ENCODE measurements at places on chromosomes 5 and 9.
A peak's percentile ranks its signal among the peaks of the same experiment; 100 is the strongest.

DNA sequence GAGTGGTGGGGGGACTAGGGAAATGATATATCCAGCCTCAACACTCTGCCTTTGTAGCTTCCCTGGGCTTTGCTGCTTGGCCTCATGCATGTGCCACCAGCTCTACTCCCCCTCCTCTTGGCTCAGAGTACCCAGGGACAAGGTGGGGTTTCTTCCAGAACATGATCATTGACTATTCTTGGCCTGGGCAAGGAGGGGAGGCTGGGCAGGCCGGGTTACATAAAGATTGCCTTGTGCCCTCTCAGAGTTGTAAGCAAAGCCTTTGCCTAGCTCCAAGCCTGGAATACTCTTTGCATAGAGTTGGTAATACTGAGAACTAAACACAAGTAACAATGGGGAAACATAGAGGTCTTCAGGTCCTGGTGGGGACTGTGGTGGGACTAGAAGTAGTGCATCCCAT lies 11.9 kb downstream of the ADRB2 start:
- no peak for DNase-seq

DNA sequence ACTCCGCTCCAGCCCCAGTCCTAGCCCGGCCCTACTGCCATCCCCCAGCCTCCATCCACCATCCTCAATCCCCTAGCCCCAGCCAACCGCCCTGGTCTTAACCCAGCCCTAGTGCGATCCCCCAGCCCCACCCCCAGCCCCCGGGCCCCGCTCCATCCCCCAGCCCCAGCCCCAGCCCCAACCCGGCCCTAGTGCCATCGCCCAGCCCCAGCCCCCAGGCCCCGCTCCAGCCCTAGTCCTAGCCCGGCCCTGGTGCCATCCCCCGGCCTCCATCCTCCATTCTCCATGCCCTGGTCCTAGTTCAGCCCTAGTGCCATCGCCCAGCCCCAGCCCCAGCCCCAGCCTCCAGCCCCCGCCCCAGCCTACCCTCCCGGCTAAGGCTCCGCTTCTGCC lies 398 bp downstream of the TOR1A start:
- DNase-seq, result no peak

GRCh38 chr9:20043035-20043434 lies 254.2 kb upstream of the SLC24A2 start:
- DNase-seq, result peak; percentile 6

DNA sequence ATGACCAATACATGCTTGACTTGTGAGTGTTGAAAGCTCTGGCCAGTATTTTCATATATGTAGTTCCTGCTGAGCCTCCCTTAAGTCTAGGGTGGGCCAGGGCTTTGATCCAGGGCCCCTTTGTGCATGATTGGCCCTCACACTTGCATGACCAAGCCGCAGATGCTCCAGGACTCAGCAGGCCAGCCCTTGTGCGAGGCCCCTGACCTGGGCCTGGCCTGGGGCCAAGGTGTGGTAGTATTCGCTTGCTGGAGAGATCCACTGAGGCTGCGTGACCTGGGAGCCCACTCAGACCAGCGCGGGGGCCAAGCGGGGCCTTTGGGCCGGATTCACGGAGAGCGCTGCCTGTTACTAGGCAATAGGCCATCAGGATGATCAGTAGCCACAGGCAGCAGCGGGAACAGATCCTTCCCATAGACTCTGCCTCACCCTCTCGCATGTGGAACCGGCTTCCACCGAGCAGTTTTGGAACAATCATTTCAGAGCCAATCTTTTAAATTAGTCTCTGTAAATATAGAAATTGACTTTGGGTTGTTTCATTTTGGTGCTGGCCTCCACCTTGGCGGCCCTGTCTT lies 79.0 kb upstream of the PTCH1 start:
- DNase-seq, result no peak

GRCh38 chr9:78363221-78363620 lies 66.3 kb downstream of the PSAT1 start:
- DNase-seq, result no peak

DNA sequence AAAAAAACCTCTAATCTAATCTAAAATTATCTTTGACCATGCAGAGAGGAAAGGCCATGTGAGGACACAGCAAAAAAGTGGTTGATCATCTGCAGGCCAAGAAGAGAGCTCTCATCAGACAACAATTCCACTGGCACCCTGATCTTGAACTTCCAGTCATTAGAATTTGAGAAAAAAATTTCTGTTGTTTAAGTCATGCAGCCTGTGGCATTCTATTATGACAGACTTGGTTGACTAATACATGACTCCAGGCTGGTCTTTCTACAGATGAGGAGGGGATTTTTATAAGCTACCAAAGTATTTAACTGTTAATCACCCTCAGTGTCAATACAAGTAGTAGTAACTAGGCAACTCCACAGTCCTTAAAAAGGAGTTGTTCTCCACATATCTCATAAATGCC lies 358.5 kb upstream of the RGMB start:
- no peak for DNase-seq

DNA sequence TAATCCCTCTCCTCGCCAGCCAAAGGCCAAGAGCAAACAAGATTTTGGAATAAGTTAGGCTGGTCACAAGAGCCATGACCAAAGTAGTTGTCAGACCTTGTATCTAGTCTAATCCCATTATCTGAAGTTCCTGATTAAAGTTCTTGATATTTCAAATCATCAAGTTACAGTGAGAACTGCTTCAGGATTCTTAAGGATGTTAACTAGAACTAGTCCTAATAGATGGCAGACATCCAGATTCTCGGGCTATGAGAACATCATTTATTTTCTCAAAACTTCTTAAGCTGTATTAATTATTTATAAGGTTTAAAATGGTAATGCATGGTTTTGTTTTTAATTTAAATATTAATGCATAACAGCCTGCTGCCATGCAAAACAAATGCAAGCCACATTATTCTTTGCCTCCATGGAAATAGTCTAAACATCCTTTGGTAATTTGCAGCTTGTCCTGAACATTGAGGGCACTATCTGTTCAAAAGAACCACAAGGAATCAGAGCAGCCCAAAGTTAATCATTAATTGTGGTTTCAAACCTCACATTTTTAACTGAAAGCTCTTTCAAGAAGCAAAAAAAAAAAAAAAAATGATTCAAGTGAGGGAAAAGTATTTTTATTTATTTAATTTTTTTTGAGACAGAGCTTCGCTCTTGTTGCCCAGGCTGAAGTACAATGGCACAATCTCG lies 95.1 kb downstream of the TTC39B start:
- DNase-seq, result no peak

GRCh38 chr5:69367697-69368279 lies 1.5 kb downstream of the AK6 start:
- DNase-seq, result no peak

- no peak for DNase-seq
Measured at GRCh38 chr5:72646246-72646866, 139.1 kb upstream of the ZNF366 start.

DNA sequence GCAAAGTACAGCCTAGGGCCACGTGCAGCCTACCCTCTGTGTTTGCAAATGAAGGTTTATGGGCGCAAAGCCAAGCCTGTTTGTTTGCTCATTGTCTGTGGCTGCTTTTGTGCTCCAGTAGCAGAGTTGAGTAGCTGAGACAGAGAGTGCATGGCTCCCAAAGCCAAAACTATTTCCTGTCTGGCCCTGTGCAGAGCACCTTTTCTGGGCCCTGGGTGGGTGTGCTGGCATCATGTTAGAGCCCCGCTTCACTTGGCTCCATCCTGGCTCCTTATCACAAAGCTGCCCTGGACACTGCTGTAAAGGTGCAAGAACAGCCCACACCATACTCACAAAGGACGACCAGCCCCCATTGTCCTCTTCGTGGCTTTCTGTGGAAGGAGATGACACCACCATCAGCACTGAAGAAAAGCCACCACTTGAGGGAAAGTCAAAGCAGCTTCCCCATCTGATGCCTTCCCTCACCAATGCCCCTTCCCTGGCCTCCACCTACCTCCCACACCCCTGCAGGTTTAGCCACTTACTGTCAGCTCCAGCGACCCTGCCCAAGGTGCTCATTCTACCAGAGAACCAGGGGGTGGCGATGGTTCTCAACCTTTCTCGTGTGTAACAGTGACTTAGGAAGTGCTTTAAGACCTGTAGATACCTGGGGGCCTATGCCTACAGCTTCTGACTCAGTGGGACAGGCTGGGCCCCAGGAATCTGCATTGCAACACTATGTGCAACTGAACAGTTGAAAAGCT lies 23.4 kb downstream of the LCP2 start:
- peak; percentile 56 for DNase-seq

DNA sequence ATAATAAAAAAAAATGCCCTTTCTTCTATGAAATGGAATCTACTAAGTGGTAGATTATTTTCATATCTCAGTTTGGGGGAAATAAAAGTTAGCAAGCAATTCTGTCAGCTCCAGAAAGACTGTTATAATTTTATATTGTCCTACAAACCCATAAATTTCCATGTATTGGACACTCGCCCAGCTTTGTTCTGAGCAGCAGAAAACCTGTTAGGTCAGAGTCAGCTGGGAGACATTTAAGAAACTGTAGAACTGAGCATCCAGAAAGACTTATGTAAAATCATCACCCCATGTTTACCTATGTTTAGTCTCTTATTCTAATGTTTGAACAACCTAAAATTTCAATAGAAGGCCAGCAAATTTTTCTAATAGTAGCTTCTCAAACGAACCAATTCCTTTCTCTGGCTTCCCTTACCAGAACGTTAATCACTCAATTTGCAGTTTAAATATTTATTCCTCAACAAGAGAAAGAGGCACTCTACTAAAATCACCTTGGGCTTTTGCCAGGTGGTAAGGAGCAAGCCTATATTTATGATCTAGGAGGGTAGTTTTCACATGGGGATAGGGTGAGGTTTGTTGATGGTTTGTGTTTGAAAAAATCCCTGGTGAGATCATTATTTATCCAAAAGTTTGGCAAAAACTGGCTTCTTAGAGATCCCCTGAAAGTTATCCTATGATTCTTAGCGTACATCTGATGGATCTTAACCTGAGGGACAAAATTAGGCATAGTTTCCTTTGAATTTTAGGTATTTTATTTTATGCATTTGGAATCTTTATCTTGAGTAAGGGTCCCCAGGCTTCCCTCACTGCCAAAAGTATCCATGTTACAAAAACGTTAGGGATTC lies 34.4 kb downstream of the MACROH2A1 start:
- no peak for DNase-seq

DNA sequence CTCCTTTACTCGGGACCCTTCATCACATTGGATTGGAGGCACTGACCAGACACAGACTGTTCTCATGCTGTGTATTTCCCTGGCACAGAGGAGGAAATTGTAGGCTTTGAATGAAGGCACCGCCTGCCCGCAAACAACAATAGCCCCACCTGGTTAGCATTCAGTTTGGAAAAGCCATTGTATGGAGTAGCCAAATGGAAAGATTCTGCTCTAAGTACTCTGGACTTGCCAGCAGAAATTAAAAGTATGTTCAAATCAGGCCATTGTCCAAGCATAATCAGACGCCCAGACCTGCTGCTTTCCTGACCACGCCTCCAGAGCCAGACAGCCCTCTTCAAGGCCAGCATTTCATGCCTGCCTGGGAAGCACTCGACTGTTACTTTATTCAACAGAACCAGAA lies 8.0 kb upstream of the SEMA4D start:
- no peak for DNase-seq

GRCh38 chr5:74094096-74094781 lies 468.2 kb downstream of the ARHGEF28 start:
- DNase-seq, result no peak

GRCh38 chr5:34657988-34658387 lies 1.9 kb downstream of the RAI14 start:
- no peak for DNase-seq

DNA sequence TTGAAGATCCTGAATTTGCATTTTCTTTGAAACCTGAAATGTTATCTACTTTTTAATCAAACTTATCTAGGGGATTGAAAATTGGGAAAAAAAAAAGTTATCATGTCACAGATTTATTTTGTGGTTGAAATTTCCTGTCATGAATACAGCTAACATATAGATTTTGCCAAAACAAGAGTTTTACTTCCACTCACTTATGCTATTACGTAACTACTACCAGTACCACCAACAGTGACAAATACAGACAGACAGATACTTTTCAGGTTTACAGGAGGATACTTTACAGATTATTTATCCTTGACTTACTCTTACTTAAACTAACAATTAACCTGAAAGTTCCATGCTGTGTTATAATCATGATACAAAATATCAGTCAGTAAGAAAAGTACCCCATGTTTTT lies 6.8 kb upstream of the MRPS30 start:
- no peak for DNase-seq

DNA sequence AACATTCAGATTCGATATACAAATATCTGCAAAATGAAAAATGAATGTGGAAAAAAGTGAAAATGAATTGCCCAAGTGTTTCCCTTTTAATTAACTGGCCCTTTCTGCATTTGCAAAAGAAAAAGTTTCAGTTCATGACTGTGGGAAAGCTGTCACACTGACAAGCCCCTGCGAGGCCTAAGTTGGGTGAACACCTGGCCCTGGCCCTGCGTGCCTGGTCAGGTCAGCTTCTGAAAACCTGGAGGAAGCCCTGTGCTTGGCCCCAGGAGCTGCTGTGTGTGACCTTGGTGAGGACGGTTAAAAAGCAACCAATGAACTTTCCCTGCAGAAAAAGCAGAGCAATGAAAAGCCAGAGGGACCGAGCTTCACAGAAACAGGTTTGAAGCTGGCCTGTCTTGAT lies 41.0 kb upstream of the SHC3 start:
- DNase-seq, result no peak

- DNase-seq, result no peak
Measured at GRCh38 chr5:116655431-116655830, 80.8 kb upstream of the SEMA6A start.

DNA sequence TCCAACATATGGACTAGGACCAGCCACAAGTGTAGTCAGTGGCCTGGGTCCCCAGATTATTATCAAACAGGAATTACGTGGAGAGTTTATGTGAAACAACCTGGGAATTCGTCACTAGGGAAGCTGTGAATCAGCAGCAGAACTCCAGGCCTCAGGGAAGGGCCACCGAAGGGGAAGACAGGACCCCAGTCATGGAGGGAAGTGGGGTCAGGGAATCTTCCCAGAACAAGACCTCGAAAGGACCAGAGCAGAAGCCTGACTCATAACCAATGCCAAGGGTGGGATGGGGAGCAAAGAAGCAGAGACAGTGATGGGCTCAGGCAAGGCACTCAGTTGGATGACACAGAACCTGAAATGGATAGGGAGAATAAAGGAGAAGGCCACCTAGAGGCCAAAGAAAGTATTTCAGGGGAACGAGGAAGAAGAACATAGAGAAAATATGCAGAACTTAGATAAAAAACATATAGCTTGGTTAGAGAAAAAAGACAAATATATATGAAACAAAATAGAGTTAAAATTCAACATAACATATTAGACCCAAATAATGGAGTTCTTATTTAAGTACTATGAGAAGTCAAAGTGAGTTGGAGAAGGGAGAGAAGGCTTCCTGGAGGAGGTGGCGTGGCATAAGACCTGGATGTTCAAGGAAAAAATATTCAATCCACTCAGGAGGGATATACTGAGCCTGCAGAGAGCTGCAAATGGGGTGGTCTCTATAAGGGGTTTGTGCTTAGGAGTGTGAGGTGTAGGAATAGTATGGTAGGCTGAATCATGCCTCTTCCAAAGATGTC lies 66.7 kb upstream of the CAST start:
- DNase-seq, result no peak

- no peak for DNase-seq
Measured at GRCh38 chr9:110638381-110638954, 30.1 kb upstream of the MUSK start.

Data from stimulated activated CD4-positive, alpha-beta T cell treated with anti-CD3 and anti-CD28 coated beads, Interleukin-4, amount 100 ng/mL, for 4 hours (primary cell).